ENCODE measurements at places on chromosomes 4 and X.

DNA sequence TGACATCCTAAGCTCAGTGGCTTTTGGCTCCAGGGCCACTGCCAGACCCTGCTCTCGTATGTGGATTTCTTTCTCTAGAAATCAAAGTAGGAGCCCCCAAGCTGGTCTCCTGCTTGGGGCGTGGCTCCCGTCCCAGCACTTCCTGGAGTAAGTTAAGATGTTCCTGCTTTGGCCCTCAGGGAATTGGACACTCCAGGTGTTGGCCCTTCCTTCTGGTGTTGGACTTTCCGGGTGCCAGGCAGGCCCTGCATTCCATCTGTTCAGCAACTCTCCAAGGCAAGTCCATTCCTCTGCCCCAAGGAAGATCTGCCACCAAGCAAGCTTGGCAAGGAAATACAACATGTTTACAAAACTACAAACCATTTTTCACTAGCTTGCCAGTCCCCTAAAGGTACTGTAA is 22.1 kb upstream of the GPC4 start:
- no peak for DNase-seq

GRCh38 chrX:16436348-16437188 is 213.4 kb upstream of the S100G start:
- DNase-seq = peak; percentile 46

- no peak for DNase-seq
Measured at GRCh38 chrX:63959975-63960374, 175.0 kb upstream of the ARHGEF9 start.

GRCh38 chr4:7886007-7886973 is 53.4 kb downstream of the AFAP1 start:
- no peak for DNase-seq

GRCh38 chrX:123267220-123267619 is 83.1 kb downstream of the GRIA3 start:
- no peak for DNase-seq

GRCh38 chrX:44914532-44915198 is 41.7 kb downstream of the KDM6A start:
- no peak for DNase-seq

DNA sequence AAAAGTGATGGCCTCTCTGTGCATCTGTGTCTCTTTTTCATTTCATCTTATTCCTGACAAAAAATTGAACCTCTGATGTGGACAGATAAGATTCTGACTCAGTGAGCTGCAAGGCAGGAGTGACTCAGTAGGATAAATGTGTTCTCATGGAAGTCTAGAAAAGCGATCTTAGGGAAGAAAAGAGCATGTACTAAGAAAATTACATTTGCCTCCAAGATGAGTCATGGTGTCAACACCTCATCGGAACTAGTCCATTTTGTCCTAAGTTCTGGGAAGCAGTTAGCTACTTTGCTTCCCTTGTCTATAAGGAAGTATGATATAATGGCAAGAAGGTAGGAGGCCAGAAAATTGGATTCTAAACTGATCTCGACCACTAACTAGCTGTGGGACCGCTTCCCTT is 83.5 kb upstream of the AFF2 start:
- no peak for DNase-seq

DNA sequence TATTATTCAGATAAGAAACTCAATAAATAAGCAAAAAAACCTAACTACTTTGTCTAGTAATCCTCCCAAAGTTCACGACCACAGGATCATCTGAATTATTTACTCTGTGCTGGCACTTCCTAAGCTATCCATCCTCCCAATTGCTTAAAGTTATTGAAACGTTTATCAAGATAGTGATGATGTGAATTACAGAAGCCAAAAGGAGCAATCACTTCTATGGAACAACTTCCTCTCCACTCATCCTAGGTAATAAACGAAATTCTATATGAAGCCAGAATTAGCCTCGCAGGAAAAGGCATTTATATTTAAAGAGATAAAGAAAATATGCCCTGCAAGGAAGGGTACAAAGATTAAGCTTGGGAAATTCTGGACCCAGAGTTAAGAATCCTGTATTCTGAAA is 475.4 kb downstream of the NLGN4X start:
- DNase-seq = no peak

DNA sequence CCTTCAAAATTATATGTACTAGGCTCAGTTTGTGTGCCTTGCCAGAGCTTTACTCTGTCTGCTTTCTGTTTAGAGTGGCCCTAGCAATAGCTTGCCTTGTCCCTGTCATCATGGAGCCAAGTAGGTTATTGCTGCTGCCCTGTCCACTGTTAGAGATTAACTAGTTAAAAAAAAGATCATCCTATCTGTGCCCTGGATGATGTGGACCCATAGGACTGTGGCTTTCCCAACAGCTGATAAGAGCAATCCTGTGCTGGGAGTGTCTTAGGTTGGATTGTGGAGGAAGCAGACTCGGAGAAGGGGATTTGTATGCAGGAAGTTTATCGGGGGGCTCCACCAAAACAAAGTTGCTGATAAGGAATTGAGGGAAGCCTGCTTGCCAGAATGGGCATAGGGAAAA is 23.8 kb downstream of the PPP1R2C start:
- no peak for DNase-seq
